ENCODE measurements at places on chromosomes 4 and X.

GRCh38 chr4:145735347-145735675 lies 55.4 kb downstream of the C4orf51 start:
- no peak for DNase-seq

DNA sequence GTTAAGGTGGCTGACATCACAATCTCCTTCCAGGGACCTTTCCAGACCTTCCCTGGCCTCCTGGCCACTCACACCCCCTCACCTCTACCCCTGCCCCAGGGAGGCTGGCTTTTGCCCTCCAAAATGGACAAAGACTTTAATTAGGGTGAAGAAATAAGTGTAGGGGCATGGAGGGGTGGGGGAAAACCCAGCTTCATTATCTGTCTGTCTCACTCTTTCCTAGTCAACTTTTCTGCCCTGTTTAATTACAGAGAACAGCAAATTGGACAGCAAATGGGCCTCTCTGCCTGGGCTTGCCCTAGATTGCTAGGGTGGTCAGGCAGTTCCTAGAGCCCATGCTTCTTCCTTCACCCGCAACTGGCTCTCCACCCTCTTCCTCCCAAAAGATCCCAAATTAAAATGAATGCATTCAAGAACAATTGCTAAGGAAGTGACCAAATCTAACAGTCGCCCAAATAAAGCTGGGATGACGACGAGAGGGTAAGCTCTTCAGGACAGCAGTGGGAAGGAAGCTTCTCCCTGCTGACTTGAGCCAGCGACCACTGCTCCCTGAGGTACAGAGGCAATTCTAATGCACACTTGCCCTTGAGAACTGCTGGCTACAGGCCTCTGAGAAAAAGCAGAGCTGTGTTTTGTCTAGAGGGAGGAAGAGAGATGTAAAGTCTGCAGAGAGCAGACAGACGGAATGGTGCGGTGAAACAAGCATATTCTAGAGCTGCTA lies 12.4 kb downstream of the RAI2 start:
- no peak for DNase-seq

GRCh38 chr4:81982846-81983540 lies 390.8 kb downstream of the HNRNPD start:
- no peak for DNase-seq

DNA sequence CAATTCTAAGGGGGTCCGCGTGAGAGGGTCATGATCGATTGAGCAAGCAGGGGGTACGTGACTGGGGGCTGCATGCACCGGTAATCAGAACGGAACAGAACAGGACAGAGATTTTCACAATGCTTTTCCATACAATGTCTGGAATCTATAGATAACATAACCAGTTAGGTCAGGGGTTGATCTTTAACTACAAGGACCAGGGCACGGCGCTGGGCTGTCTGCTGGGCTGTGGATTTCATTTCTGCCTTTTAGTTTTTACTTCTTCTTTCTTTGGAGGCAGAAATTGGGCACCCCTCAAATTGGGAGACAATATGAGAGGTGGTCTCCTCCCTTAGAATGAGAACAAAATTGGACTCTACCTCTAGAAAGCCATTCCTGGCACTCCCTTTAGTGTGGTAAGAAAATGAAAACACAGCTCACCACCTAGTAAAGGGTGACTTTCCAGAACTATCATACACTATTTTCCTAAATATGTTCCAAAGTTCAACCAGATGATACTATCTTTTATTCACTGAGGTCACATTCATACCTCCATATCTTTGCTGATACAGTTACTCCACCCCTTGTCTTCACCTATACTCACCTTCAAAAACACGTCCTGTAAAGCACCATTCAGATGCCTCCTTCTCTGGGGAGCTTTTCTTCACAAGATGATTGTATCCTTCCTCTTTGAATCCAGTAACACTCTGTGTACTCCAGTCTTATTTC lies 1058.3 kb upstream of the SLIT2 start:
- DNase-seq = no peak

DNA sequence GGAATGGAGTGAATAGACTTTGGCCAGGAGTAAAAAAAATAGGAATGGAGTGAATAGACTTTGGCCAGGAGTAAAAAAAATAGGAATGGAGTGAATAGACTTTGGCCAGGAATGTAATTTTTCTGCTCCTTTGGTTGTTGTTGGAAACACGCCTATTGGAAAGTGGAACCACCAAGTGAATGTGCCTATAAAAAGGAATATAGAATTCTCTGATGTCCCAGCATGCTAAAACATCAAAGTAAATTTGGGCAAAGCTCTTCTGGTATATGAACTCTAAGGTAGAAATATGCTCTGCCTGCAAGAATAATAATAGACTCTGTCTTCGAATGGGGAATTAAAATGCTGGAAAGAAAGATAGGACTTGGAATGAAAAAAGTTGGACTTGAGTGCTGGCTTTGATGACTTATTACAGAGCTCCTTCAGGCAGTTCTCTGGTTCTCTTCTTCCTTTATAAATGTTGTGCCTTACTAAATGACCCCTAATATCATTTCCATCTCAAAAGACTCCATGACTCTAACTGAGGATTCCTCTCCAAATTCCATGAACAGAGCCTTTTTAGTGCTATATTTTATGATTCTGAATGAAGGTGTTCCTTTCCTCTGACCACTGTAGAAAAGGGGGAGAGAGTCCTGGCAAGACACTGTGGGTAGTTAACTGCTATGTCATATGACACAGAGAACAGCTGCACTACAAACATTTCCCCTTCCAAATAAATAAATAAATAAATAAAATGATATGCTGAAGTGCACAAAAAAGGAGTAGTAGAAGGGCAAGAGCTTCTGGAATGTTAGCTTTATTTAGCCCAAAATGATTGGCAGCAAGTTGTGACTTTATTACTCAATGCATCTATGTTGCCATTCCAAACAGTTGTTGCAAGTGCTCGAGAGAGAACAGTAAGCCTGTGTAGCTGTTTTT lies 13.5 kb upstream of the GBA3 start:
- no peak for DNase-seq

GRCh38 chr4:78922207-78922606 lies 17.0 kb downstream of the PAQR3 start:
- no peak for DNase-seq

DNA sequence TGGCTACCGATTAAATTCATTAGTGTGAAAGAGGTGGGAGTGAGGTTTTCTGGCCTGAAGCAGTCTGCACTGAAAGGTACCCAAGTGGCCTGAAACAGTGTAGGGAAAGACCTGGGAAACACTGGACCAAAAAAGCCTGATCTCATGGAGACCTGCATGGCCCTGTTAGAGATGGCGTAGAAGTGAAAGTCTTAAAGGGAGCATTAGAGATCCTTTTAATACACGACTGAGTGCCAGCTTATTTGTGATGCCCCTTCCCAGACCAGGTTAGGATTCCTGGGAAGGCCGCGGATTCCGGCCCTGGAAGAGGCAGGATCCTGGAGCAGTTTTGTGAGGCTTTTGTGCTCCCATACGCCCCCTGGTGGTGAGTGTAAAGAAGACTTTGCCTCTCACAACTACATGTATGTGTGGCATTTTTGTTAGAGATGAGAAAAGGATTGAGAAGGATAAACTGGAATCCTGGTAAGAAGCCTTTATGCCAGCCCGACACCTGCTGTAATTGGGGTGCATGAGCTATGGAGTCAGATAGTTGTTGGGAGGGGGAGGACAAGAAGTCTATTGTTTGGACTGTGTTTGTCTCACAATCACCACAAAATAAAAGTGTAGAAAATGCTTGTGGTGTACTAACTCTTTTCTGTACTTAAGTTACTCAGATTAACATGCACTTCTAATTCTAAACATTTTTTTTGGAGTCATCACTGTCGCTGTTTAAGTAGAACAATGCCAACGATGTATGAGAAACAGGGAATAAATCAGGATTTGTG lies 54.0 kb downstream of the JADE1 start:
- DNase-seq = peak; percentile 61

DNA sequence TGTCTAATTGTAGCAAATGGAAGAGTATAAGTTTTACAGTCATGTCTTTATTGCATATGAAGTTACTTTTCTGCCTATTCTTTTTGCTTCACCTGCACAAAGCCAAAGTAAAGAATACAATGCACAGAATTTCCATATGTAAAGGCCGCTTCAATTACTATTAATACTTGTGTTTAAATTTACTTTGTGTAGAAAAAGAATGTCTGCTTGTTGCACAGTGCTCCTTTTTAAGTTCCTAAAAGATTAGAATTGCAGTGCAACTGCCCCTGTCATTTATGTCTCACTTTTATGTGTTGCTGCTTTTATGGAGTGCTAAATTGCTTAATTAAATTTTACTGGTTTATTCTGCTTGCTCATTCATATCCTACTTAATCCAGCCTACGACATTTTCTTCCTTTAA lies 830.5 kb downstream of the PDHA2 start:
- no peak for DNase-seq

- no peak for DNase-seq
Observed at GRCh38 chrX:21966866-21967265, 26.4 kb downstream of the SMS start.

GRCh38 chr4:177855507-177856197 lies 413.4 kb upstream of the AGA start:
- no peak for DNase-seq

GRCh38 chr4:10701702-10702460 lies 17.3 kb upstream of the CLNK start:
- no peak for DNase-seq

GRCh38 chrX:94830717-94831116 lies 1156.7 kb downstream of the FAM133A start:
- DNase-seq = no peak

Data from activated CD4-positive, alpha-beta T cell treated with anti-CD3 and anti-CD28 coated beads, Interleukin-2, amount 50 U/mL, for 4 hours (primary cell).